Neural progenitor cell (in vitro differentiated cells): ENCODE measurements at places on chromosomes 4 and X.

GRCh38 chrX:10231461-10231860, 74.7 kb downstream of the CLCN4 start:
- H3K36me3 ChIP-seq = no peaks in the 10 kb centered on the region
- no peak overlapping the region for H3K4me3 ChIP-seq
- no peaks in the 10 kb centered on the region for H3K4me1 ChIP-seq
- no peak overlapping the region for H3K27ac ChIP-seq

DNA sequence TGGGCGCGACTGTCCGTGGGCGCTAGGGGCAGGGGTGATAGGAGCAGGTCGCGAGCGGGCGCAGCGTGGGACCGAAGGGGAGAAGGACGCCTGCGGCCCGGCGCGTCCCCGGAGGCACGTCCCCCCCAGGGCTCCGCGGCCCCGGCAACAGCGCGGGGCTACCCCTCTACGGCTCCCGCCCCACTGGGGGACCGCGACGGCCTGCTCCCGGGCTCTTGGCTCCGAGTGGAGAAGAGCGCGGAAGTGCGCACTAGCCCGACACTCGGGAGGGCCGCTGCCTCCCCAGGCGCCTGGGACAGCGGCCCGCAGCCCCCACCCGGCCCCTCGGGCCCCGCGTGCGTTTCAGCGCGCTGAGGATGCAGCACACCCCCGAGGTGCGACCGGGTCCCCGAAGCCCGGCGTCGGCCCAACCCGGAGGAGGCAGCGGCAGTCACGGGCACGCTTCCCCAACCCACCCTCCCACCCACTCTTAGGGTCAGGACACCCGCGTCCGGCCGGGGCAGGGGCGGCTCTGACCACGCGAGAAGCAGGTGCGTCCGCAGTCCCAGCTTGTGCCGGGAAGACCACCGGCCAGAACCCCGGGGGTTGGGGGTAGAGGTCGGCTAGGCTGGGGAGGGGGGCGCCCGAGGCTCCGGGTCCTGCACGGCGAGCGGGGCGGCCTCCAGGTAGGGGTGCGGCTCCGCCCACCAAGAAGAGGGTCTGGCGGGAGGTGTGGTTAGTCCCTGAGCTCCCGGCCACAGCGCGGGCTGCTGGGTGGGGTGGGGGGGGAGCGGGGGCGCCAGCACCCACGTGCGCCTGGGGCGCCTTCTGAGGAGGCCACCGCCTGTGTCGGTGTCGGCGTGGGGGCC, 18.5 kb upstream of the NAT8L start:
- peak overlapping the region; percentile 83 for H3K4me3 ChIP-seq
- H3K36me3 ChIP-seq = no peaks in the 10 kb centered on the region
- H3K27ac ChIP-seq = no peak overlapping the region
- peaks cover 5% of the 10 kb centered on the region for H3K4me1 ChIP-seq
- H3K27me3 ChIP-seq = peaks cover 77% of the 10 kb centered on the region

- peaks cover 8% of the 10 kb centered on the region for H3K4me1 ChIP-seq
- DNase-seq = no peak
- no peaks in the 10 kb centered on the region for H3K36me3 ChIP-seq
- no peak overlapping the region for H3K27ac ChIP-seq
- no peak overlapping the region for H3K4me3 ChIP-seq
- H3K27me3 ChIP-seq = no peaks in the 10 kb centered on the region
Observed at GRCh38 chr4:140937866-140938265, 181.7 kb upstream of the TBC1D9 start.

- H3K27me3 ChIP-seq = no peaks in the 10 kb centered on the region
- no peaks in the 10 kb centered on the region for H3K36me3 ChIP-seq
- H3K4me1 ChIP-seq = peaks cover 10% of the 10 kb centered on the region
Observed at GRCh38 chr4:165592386-165592785, 213.6 kb downstream of the CPE start.

DNA sequence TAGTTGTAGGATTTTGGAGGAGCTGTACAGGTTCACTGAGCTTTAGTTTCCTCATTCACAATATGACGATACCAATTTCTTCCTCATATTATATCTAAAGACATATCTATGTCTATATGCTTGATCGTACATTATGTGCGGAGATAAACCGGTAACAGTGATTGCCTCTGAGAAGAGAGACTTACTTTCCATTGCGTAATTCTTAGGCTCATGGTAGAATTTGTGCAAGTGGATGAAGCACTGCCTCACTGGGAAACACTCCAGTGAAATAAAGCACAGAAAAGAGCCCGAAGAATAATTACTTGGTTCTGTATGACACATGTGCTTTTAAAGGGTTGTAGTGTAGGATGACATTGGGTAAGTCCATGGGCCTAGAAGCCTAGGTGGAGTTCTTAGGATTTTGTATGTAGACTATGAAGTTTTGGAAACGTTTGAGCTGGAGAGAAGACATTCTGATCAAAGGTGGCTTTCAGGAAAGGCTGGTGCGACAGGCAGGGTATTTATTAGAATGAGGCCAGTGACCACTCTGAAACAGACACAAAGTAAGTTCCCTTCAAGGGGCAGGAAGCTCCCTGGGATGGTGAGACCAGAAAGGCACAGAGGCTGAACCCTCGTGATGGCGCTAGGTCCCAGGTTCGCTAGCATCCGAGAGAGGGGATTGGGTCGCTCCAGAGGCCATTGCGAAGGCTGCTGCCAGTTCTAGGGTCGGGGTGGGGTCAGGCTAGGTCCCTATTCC, 649 bp upstream of the VBP1 start:
- no peak overlapping the region for H3K27ac ChIP-seq
- H3K4me3 ChIP-seq = peak overlapping the region; percentile 88
- peaks cover 14% of the 10 kb centered on the region for H3K36me3 ChIP-seq
- H3K4me1 ChIP-seq = peaks cover 8% of the 10 kb centered on the region
- H3K27me3 ChIP-seq = no peaks in the 10 kb centered on the region
- no peak for DNase-seq

DNA sequence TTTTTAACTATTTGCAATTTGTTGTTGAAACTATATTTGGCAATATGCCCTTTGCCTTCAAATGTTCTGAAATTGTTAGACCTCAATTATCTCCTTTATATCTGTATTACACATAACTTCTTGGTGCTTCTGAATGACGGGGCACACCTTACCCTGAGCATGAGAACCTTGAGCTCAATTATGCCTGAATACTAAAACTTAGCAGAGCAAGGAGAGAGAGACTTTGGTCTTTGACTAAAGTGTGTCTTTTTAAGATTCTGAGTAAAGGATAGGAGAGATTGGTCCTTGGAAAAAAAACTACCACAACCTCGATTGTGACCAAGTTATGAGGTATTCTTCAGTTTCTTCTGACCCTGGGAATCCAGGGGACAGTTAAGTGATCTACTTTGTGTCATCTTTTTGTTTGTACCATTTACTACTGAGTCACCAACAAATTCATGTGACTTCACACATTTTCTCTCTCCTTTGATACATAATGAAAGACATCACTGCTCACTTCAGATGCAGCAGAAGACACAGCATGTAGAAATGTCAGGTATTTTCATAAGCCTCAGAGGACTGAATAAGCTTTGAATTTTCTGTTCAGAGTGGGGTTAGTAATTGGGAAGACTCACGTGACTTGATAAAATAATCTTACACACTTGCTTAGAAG, 51.4 kb downstream of the PTTG2 start:
- H3K27me3 ChIP-seq = no peaks in the 10 kb centered on the region
- no peak overlapping the region for H3K4me3 ChIP-seq
- H3K4me1 ChIP-seq = peaks cover 22% of the 10 kb centered on the region
- H3K36me3 ChIP-seq = no peaks in the 10 kb centered on the region
- no peak for DNase-seq

DNA sequence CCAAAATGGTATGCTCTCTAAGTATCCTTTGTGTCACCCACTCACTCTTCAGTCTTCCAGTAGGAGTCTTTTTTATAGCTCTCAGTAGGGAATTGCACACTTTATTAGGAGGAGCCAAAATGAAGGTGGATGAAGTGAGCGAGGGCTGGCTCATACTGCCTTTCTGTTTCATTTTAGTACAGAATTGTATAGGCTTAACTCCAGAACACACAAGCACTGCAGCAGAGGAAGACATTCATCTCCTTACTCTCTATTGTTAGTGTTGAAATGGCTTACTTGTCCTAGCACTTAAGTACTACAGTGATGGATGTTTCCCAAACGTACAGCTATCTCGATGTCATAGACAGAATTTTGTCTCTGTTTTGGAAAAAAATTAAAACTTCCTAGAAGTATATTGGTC, 327.3 kb upstream of the ATOH1 start:
- H3K27me3 ChIP-seq = no peaks in the 10 kb centered on the region
- no peak overlapping the region for H3K27ac ChIP-seq
- H3K4me3 ChIP-seq = no peak overlapping the region
- no peak for DNase-seq
- no peaks in the 10 kb centered on the region for H3K36me3 ChIP-seq
